NCI-H510A treated with DMSO at 0.1 percent for 48 hours (cell line): ENCODE measurements at places on chromosomes 6 and 20.

GRCh38 chr6:44431118-44431725 lies 43.7 kb downstream of the CDC5L start:
- DNase-seq = peak; percentile 71

DNA sequence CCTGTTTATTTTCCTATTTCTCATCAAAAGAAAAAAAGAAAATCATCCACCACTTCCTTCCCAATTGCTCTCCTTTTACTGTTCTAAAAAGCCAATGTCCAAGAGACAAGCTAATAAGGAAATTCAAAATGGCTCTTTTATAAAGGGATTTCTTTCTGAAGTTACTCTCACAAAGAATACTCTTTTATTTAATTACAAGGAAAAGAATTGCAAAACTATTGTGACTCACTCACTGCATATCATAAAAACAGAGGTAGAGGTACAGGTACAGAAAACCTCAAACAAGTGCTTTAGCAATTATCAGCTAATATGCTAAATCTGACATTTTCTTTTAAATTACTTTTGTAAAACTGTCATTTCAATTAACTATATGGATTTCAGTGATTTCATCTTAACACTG lies 18.1 kb downstream of the DEK start:
- DNase-seq = no peak

GRCh38 chr6:107827541-107827940 lies 3.4 kb upstream of the SCML4 start:
- DNase-seq = no peak

- no peak for DNase-seq
These were observed 73.9 kb downstream of the PLCB1 start for GRCh38 chr20:8205996-8206395.

GRCh38 chr6:33124525-33124901 lies 48.7 kb downstream of the HLA-DPB1 start:
- DNase-seq = no peak

GRCh38 chr6:16998461-16998860 lies 103.4 kb upstream of the STMND1 start:
- DNase-seq = no peak

DNA sequence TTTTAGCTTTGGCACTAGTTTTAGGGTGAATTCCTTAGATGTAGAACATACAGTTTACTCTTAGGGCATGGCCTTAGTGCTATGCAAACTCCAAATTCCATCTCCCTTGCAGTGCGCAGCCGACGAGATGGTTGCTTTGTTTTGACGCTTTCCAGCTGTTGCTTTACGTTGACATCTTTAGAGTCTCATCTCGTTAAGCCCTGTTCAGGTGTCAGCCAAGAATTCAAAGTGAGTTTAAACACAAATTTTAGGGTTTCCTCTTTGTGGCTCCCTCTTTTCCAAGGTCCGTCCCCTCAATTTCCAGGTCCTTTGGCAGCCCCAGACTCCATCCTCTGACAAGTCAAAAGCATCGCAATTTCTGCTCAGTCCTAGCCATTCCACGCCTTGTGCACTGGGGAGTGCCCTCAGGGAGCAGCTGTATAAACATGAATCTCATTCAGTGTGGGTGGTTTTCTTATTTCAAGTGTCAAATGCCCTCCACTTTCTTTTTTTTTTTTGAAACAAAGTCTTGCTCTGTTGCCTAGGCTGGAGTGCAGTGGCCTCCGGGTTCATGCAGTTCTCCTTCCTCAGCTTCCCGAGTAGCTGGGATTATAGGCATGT lies 14.1 kb upstream of the MAK start:
- no peak for DNase-seq

DNA sequence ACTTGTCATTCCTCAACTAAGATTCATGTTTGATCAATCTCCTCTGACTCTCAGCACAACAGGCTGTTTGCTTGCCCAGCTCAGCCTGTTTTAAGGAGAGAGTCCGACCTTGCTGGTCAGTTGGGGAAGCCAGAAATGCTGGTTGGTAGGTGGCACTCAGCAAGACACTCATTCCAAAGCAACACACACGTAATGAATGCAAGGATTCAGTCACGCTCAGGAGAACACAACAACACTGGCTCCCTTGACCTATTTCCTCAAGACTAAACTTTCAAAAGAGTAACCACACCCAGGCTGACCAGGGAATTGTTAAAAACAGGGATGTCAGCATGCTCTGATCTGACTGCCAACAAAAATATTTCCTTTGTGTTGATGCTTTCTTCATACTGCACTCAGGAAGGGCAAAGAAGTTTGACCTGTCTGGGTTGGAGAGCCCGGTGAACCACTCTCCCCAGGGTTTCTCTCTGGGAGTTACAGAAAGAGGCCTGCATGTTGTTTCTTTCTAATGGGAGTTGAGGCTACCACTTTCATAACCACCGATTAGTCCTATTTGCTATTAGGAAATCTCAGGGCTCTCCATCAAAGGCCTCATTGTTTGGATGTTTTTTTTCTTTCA lies 25.6 kb upstream of the PREP start:
- DNase-seq = no peak

DNA sequence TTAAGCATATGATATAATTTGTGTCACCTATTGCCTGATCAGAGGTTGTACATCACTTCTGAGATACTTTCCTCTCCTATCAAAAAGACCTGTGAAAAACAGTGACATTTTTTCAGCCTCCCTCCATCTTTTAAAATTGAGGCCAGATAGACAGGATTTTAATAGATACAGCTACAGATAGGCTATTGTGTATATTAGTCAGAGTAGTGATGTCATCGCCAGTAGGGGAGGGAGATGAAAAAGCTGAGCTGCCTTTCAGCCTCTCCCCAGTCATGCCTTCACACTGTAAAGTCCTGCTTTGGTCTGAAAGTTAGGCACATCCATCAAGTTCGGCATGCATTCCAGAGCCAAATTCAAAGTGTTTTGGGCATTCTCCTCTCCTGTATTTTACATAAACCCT lies 7.9 kb upstream of the PABPC1L start:
- DNase-seq = no peak

DNA sequence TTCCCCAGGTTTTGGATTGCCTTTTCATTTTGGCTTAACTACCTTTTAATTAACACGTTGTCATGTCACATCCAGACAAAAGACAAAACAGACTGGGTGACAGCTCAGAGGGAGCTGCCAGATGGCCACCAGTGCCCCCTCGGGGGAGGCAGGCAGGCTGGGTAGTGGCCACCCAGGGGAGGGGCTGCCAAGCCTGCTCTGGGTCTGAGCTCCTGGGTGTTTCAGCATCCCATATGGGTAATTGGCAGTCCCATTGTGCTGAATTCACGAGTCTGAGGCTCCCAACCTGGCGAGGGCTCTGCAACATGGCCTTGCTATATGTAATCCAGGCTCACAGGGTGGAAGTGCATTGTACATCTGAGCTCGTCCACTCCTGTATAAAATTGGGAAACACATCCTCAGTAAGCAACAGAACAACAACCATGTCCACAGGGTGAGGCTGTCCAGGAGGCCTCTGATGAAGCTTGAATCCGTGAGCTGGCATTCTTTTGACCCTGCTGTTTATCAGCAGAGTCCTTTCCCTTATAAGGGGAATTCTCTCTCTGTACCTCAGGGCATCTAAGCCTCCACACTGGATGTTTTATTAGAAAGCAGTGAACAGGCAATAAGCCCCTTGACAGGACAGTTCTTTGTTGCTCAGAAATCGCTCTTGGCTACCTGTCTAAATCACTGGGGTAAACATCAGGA lies 111.7 kb upstream of the SLC22A23 start:
- DNase-seq = no peak

DNA sequence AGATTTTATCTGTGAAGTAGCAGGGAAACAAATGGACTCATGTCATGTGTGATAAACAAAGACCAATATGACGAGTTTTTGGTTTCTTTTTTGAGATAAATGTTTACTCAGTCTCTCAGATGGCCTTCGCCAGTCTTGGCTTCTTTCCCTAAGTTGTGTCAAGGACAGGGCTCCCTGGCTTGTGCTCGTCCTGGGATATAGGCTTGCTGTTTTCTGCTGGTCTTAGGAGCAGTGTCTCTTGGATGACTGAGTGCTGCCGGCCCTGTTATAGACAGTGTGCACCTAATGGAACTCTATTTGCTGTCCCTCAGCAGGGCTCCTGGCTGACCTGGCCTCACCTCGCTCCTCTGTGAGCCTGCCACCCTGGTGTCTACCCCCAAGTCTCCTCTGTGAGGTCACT lies 324.1 kb upstream of the SYNCRIP start:
- DNase-seq = no peak

GRCh38 chr6:124676033-124676432 lies 286.2 kb upstream of the RNF217 start:
- DNase-seq = no peak

GRCh38 chr6:105453968-105454367 lies 51.1 kb upstream of the PREP start:
- DNase-seq = no peak

GRCh38 chr20:33874129-33874528 lies 63.0 kb downstream of the CHMP4B start:
- DNase-seq = no peak

- no peak for DNase-seq
These were observed 16.5 kb downstream of the MTHFD1L start for GRCh38 chr6:150881911-150882481.

GRCh38 chr6:158645064-158646022 lies 800 bp upstream of the DYNLT1 start:
- no peak for DNase-seq

DNA sequence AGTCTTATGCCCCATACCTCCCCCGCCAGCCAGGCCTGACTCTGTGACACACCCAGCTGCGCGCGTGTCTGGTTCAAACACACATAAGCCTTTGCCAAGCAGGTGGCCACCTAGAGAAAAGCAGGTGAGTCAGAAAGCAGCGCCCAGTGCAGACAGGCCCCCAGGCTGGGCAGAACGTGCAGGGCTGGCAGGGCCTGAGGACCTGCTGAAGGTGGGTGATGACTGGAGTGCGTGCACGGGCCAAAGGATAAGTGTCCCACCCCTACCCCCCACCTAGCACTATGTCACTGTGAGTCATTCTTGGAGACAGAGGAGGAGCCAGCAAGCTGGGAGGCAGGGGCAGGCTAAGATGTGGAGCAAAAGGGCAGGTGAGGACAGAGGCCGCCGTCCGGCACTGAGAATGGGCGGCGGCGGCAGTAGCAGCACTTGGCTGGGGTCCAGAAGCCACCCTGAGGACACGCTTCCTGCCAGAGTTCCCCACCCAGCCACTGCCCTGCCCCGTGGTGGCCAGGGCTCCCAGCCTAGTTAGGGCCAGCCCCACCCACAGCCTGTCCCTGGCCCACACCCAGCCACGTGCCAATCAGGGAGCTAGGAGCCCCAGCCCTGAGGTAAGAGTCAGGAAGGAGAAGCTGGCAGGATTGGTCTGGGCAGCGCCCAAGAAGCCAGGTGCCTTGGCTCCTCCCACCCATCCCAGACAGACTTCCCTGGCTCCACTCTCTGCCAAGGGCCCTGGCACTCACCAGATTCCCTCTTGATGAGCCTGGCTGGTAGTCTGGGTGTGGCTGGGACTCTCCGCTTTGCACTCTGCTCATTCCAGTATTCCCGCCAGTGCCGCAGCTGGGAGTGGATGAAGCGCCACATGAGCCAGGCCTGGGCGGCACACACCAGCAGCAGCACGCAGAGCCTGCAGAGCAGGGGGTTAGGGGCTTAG lies 72.7 kb downstream of the TRAM2 start:
- peak; percentile 99 for DNase-seq

DNA sequence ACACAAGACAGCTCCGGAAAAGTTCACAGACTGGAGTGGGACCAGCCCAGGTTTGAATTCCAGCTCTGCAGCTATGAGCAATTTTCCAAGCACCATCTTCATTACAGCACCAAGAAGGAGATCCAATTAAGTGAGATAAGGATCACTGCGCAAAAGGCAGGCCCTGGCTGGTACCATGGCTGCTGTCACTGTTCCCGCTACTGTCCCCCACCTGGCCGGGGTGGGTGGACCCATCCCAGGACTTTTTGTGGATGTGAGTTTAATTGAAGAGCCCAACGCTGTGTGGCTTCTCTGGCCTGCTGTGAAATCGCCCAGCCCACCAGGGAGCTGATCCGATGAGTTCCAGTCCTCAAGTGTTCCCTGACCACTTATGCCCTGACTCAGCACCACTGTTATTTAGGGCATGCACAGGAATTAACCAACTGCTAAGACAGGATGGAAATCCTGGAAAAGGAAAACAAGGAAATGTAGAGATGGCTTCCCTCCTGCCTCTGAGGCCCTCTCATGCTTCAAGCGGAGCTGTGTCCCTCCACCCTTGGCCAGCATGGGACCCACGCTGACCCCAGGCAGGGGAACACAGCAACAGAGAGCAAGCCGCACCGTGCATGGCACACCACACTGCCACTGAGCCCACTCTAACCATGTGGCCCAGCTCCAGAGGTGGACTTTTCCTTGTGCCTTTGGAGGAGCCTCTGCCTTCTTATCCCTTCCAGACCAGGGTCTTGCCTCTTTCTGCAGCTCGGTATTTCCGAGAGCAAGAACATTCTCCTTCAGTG lies 150.0 kb upstream of the CST7 start:
- no peak for DNase-seq

GRCh38 chr6:89082486-89082891 lies 1.9 kb downstream of the PNRC1 start:
- DNase-seq = no peak

DNA sequence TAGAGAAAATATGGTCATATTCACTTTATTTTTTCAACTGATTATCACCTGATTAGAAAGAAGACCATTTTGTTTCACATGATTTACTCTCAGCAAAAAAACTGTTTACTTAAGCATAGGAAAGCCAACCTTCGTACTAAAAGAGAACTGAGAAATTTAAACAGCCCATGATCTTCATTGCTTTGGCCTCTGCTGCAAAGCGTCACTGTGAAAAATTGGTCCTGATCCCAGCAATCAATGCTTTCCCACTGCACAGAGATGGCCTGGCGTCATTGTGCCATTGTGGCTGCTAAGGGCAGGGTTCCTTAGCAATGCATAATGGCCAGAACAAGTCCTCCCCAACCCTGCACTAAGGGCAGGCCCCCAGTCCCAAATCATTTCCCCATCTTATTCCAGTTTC lies 19.9 kb upstream of the THEMIS start:
- DNase-seq = no peak

- DNase-seq = no peak
These were observed 1.6 kb upstream of the CEBPB start for GRCh38 chr20:50188879-50189680.

GRCh38 chr20:19498756-19499155 lies 259.3 kb upstream of the RIN2 start:
- DNase-seq = no peak
